ENCODE measurements at places on chromosomes 2 and 18.

DNA sequence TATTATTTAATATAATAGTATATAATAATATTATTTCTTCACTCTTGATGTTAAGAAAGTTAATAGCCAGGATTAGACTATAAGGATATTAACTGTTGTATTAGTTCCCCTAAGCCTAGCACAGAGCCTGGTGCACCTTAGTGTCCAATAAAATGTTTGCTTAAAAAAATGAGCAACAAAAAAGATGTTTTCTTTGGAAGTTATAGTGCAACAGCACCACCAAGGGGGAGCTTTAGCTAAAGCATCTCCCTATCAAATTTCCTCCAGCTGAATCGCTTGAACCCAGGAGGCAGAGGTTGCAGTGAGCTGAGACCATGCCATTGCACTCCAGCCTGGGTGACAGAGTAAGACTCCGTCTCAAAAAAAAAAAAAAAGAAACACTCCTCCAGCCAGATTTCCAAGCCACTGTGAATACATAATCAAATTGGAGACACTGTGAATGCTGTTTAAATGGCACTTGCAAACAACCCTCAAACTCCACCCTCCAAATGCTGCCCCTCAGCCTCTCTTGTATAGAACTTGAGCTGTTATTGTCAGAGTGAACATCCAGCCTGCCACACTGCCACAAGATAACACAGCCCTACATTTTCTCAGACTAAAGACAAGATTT is 221.9 kb downstream of the DYM start:
- no peak for DNase-seq

GRCh38 chr2:10887476-10887875 is 24.3 kb upstream of the KCNF1 start:
- DNase-seq: no peak

- no peak for DNase-seq
These were observed 10.6 kb upstream of the IHH start for GRCh38 chr2:219071131-219071816.

GRCh38 chr2:85861180-85861579 is 27.6 kb downstream of the ST3GAL5 start:
- DNase-seq: no peak

DNA sequence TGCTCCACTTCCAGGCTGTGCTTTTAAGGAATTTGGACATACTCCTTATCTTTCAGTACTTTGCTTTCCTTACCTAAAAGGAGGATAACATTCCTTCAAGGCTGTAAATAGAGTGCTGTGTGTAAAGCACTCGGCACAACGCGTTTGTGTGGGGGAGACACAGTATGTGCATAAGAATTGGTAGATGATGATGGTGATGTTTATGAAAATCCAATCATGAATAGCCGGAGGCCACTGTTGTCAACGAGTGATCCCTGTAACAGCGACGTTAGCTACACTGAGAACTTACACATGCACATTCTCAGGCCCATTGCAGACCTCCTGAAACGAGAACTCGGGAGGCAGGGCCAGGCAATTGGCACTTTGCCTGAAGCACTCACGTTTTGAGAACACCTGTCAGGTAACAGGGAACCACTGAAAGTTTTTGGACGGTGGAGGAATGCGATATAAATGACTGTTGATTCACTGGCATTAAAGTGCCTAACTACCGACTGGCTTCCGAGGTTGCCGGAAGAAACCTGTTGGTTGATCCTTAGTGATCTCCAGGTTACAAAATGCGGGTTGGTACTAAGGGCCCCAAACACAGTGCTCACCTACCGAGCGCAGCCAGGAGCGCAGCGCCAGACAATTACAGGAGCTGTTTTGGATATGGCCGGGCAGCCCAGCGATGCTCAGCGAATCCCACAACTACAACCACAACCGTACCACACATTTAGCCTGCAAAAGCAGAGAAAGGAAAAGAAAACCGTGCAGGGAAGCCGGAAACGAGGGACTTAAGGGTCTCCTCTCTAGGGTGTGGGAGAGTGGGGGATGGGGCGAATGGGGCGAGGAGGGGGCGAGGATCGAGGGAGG is 1.0 kb upstream of the MAP4K4 start:
- DNase-seq: no peak

DNA sequence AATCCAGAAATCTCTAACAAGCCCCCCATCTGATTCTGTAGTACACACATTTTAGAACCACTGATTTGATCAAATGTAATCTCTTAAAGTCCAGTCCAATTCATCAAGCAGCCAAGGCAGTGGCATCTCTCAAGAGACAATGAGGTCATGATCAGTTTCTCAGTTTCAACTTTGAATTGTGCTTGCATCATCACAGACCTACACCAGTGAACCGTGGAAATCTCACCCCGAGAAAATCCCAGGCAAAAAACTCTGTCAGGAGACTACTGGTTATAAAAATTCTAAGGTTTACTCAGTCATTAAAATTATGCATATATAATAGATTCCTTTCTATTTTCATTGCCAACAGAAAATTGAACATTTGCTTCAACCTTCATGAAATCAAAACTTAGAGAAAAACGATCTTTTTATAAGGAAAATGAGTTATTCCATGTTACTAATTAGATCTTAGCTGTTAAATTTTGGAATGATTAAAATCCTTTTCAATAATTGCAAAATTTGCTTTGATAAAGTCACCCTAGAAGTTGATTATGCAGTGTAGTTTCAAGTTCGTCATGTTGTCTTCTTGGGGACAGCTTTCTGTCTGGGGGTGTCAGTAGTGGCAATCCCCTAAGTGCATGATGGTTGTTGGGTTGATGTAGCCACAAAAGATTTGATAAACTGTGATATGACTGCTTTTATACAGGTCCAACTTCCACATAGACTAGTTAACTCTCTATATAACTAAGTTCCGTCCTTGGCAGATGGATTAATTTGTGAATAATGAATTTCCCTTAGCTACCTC is 235.0 kb downstream of the CAMKMT start:
- peak; percentile 31 for DNase-seq

GRCh38 chr18:6405237-6406074 is 9.3 kb downstream of the L3MBTL4 start:
- DNase-seq: no peak

DNA sequence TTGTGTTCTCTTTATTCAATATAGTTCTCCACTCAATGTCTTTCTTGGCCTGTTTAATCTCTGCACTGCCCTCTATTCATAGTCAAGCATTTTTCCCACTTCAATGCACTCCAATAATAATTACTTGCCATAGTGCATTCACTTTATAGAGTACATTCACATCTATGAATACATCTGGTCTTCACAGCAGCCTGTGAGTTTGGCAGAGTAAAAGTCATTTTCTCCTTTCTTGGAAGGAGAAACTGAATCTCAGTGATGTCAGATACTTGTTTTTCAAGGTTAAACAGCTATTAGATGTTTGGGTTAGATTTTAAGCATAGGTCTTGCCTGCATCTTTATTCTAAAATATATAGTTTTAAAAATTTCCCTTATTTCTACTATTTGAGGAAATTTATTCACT is 373.2 kb downstream of the TRIB2 start:
- no peak for DNase-seq

DNA sequence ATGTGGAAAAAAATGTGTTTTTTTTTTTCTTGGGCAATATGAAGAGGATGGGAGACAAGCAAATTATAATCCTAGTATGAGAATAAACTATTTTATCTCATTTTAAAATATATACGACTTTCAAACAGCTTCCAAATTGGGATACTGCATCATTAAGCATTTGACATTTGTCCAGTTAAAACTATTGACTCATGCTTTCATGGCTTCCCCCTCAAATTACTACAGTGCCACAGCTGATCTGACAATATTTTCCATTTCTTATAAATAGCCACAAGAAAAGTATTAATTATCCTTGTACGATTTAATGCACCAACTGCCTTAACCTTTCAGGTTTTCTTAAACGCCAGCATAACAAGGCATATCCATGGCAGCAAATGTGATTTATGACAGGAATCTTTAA is 1134.8 kb upstream of the ZEB2 start:
- no peak for DNase-seq

GRCh38 chr2:84649487-84650142 is 133.3 kb downstream of the DNAH6 start:
- DNase-seq: no peak

- no peak for DNase-seq
These were observed 89.9 kb downstream of the MAPK4 start for GRCh38 chr18:50649821-50650220.

DNA sequence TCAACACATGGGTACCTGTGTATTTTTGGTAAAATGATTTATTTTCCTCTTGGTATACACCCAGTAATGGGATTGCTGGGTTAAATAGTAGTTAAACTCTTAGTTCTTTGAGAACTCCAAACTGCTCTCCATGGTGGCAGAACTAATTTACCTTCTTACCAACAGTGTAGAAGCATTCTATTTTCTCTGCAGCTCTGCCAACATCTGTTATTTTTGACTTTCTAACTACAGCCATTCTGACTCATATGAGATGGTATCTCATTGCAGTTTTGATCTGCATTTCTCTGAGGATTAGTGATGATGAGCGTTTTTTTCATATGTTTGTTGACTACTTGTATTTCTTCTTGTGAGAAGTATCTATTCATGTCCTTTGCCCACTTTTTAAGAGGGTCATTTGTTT is 180.6 kb downstream of the FSIP2 start:
- DNase-seq: peak; percentile 9

GRCh38 chr2:217669831-217670230 is 333.0 kb downstream of the TNS1 start:
- no peak for DNase-seq

DNA sequence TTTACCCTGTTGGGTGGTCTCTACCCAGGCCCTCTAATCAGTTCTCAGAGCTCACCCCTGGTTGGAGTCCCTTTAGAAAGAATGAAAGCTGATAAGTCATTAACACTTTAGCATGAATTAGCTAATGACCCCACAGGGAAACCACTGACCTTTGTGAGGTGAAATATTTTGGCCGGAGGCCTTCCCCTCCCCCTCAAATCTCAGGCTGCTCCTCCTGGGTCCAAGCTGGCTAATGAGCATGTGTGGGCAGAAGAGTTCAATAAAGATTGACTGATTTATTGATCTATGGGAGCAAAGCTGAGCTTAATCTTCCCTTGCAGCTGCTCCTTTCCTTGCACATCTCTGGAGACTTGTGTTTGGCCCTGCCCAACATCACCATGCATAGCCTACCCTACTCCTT is 78.8 kb upstream of the CCDC85A start:
- DNase-seq: no peak

- no peak for DNase-seq
These were observed 81.7 kb downstream of the ARHGEF4 start for GRCh38 chr2:130918393-130918792.

- DNase-seq: peak; percentile 10
These were observed 83.3 kb downstream of the ICOS start for GRCh38 chr2:204019572-204020501.

- DNase-seq: no peak
These were observed 33.5 kb downstream of the SOWAHC start for GRCh38 chr2:109647636-109648035.

GRCh38 chr2:71611247-71611646 is 157.9 kb downstream of the DYSF start:
- DNase-seq: no peak

DNA sequence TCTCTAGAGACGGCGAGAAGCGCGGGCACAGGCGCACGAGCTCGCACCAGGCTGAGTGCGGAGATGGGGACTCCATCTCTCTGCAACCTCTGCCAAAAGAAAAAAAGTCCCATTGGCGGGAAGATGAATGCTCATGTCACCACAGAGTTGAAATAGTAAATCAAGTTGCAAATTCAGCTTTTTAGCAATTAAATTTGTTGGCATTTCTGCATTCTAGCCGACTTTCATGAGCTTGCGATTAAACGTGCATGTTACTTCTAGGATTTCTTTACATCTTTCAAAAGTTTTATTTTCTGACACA is 588 bp downstream of the CHAC2 start:
- DNase-seq: no peak

DNA sequence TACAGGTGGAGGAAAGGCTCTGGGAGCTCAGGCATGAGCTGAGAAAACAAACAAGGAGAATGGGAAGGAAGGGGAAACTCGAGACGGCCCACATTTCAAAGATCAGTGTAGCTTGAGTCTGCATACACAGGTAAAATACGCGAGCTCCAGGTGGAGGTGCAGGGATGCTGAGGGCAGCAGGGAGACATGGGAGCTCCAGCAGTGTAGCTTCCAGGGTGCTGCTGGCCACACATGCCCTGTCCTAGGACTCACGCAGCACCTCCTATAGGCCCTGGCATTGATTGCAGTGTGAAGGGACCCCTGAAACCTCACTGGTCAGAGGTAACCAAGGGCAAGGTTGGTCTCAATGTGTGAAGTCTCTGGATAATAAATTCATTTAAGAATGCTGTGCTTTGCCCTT is 362.8 kb upstream of the HS6ST1 start:
- DNase-seq: no peak

GRCh38 chr2:166573391-166573790 is 79.3 kb upstream of the SCN7A start:
- DNase-seq: peak; percentile 36

DNA sequence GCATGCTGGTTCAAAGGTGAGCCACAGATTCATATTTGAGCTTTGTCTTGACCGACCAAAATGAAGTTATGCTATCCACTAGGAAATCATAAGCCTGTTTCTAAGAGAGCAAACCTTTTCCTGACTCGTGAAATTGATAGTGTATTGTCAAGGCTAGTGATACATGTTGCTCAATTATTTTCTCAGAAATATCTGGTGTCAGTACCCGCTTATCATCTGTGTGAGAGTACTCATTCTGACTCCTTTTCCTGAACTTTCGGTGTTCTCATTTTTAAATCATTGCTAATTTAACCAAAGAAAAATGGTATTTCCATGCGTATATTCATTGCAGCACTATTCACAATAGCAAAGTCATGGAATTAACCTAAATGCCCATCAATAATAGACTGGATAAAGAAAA is 56.2 kb downstream of the SGPP2 start:
- no peak for DNase-seq

DNA sequence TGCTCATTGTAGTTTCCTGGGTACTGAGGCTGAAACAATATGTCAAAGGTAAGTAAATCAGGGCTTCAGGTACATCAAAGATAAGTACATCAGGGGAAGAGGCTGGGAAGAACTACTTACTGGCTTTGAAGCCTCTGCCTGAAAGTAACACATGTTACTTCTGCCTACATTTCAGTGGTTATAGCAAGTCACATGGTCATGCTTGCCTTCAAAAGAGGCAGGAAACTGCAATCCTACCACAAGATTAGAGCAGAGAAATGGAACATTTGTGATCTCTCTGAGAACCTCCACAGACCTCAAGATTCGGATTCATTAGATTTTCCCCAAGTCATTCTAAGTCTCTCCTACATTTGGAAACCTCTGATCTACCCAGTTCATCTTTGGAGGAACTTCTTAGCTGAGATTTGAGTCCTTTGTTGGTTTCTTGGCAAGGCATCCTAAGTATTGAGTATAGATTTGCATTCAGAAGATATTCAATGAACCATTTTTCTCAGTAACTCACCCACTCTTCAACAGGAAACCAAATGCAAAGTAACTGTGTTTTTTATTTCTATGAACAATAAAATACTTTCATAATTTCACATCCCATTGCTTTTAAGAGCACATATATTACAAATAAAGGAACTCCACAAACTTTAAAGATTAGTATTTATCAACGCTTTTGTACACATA is 48.5 kb upstream of the CCDC195 start:
- no peak for DNase-seq

DNA sequence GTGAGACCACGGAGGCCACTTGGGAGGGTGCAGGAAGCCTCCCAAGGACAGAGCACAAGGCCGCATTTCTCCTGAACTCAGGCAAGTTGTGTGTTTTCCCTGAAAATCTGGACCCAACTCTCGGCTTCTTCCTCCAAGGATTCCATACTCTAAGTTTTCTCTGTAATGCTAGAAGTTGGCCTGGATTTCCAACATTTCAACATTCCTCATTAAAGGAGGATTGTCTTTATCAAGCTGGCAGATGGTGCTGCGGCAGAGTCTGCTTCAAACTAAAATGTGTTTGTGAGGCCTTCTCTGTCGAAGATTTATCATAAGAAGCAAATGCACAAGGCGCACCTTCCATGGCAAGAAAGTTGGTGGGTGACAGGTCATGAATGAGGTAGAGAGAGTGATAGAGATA is 94.4 kb upstream of the SATB2 start:
- DNase-seq: no peak

All from skeletal muscle cell (primary cell).